Forelimb muscle (tissue), 1 donor: ENCODE measurements at places on chromosomes 6 and 20.

GRCh38 chr20:47985092-47985850, 200.0 kb upstream of the SULF2 start:
- no peak for DNase-seq

GRCh38 chr20:38543014-38543906, 37.7 kb upstream of the ADIG start:
- DNase-seq: no peak

- no peak for DNase-seq
Observed at GRCh38 chr6:70415247-70415646, 1.9 kb downstream of the FAM135A start.

DNA sequence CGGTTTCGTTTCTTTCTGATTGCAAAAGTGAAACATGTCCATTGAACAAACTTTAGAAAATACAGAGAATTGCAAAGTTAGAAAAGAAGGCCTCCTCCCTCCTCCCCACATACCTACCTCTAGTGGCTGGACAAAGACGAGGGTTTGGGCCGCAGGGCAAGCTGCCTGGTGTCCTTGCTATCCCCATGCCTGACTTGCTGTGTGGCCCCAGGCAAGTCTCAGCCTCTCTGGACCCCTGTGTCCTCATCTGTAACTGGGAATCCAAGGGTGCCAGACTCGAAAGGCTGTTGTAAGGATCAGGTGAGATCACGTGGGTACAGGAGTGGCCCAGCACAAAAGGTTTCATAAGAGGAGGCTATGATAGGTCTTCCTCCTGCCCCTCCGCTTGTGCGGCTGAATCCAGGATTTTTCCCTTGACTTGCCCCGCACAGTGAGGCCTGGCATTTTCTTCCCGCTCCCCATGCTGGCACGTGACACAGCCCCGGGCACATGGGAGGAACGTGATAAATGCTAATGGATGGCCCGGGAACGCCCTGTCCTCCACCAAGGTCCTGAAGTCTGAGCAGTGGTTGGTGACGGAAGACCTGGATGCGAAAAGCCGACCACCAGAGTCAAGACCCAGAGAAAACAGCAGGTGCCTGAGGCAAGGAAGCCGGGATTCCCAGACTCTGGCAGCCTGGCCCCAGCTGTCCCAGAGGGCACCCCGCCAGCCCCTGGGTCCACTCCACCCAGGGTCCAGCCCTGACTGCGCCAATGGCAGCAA, 55.8 kb downstream of the UBE2V1 start:
- DNase-seq: no peak

- no peak for DNase-seq
Observed at GRCh38 chr6:93785694-93786030, 366.3 kb upstream of the EPHA7 start.

- no peak for DNase-seq
Observed at GRCh38 chr6:158648682-158649131, 1.1 kb upstream of the SYTL3 start.

DNA sequence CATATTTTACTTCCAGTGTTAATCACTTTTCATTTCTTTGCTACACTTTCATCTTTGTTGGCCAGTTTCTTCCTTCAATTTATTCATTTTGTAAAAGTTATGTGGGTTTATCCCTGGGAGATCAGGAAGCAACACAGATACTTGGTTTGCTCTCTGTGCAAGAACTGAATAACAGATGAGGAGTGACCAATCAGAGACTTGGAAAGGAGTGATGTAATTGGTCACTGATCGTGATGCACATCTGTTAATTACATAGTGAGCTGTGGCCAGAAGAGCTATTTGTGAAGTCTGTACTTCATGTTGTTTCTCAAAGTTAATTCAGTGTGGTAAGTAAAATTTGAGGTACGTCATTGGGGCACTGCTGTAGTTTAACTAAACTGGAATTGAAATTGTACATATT, 21.3 kb downstream of the ANKRD6 start:
- no peak for DNase-seq

DNA sequence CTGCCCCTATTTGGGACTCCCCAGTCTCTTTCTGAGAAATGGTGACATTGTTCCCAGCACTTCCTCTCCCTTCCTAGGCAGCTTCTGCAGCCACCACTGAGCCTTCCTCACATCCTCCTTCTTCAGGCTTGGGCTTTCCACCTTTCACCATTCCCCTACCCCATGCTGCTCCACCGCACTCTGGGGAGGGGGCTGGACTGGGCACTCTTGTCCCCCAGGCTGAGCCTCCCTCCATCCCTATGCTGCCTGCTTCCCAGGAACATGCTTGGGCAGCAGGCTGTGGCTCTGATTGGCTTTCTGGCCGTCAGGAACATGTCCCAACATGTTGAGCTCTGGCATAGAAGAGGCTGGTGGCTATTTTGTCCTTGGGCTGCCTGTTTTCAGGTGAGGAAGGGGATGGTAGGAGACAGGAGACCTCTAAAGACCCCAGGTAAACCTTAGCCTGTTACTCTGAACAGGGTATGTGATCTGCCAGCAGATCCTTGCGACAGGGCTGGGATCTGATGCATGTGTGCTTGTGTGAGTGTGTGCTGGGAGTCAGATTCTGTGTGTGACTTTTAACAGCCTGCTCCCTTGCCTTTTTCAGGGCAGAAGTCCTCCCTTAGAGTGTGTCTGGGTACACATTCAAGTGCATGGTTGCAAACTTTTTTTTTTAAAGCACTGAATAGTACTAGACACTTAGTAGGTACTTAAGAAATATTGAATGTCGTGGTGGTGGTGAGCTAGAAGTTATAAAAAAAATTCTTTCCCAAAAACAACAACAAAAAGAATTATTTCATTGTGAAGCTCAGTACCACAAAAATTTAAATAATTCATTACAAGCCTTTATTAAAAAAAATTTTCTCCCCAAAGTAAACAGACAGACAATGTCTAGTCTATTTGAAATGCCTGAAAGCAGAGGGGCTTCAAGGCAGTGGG, 2.1 kb upstream of the CDKN1A start:
- DNase-seq: no peak

DNA sequence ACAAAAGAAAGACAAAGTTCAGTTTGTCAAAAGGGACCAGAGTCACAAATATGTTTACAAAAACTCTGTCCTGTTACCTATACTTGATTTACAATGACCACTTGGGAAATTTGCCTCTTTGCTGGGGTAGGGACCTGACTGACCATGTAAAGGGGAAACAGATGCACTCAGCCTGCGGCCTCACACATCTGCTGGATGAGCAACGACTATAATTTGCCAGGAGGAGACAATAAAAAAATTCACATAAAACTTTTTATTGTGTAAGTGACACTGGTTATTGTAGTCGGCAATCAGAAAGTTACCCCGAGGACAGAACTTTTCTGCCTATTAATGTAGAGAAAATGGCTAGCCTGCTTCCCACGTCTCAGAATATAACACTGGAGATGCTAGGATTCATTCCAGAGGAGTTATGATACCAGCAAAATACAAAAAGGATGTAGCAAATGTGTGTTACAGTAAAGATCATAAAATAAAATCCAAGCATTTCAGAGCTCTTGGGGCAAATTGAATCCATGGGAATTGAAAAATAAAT, 415.4 kb upstream of the SPTLC3 start:
- DNase-seq: no peak

GRCh38 chr20:57212534-57213276, 53.7 kb downstream of the BMP7 start:
- DNase-seq: peak; percentile 71

DNA sequence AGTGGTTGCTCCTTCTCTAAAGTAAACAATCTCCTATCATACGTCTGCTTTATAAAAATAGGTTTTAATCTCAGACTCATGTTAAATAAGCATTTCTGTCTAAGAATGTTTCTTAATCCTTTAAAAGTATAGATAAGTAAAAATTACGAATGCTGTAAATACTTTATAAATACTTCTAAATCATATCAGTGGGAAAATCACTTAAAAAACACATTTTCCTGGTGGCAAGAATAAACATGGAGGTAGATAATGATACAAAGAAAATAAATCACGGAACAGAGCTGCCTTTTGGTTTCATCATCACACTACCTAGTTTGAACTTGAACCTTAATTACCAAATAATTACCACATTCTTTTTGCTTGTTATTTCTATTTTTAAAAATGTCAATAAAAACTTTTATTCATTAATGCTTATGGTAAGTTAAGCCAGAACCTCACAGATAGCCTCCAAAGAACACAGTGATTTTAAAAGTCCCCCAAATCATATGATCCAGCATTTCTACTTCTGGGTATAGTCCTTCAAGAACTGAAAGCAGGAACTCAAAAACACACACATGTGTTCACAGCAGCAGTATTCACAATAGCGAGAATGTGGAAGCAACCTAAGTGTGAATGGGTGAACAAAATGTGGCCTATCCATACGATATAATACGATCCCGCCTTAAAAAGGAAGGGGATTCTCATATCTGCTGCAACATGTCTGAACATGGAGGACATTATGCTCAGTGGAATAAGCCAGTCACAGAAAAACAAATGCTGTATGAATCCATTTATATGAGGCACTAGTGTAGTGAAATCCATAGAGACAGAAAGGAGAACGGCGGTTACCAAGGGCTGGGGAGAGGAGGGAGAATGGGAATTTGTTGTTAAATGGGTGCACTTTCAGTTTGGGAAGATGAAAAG, 72.4 kb downstream of the SLC22A23 start:
- no peak for DNase-seq

DNA sequence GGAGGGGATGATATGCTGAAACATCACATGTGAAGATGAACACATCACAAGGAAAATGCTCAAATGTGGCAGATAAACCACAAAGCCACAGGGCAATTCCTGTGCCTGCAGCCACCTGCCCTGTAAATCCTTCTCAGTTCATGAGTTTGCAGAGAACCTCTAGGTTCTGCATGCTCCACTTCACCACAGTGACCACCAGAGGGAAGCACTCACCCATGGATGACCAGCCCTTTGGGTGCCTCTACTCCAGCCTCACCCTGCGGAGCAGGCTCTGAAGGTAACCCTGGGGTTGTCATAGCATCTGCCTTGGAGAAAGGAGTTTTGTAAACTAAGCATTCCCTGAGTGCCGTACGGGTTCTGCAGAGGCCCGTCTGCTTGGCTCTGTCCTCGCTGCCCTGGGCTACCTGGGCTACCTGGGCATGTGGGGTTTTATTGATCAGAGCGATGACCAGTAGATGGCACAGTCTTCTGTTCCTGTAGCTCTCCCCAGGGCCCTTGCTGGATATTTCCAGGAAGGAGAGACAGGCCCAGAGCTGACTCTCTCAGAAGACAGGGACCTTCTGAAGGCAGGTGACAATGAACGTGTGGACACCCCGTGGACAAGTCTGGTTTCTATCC, 31.7 kb upstream of the CST1 start:
- DNase-seq: no peak

GRCh38 chr6:168129292-168130167, 50.5 kb upstream of the FRMD1 start:
- DNase-seq: no peak

DNA sequence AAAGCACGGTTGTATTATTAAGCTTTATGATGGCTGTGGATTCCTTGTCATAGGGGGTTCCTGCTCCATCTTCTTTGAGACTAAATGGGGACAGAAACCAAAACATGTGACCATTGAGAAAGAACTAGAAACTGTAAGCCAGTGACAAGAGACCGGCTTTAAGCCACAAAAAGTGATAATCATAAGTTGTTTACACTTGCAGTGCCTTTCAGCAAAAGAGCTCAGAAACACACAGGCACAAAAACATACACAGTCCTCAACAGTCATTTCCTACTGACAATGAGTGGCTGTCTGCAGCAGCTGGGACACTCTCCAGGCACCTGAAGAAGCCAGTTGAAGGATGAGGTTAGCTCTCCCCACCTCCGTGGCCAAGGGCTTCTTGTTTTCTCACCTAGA, 20.0 kb upstream of the UBE2J1 start:
- no peak for DNase-seq

- no peak for DNase-seq
Observed at GRCh38 chr6:23036406-23036983, 467.1 kb downstream of the HDGFL1 start.

- no peak for DNase-seq
Observed at GRCh38 chr6:42604150-42604549, 40.3 kb downstream of the UBR2 start.

DNA sequence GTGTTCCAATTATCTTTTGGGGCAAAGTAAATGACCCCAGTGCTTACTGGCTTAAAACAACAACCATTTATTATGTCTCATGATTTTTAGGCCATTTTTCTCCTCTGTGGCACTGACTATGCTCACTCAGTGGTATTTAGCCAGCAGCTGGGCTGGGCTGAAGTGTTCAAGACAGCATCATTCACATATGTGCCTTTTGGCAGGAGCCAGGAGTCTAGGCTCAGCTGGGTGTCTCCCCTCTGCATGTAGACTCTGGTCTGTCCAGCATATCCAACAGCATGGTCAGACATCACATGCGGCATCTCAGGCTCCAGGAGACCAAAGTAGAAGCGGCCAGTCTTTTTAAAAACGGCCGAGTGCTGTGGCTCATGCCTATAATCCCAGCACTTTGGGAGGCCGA, 120.3 kb upstream of the TOP1 start:
- DNase-seq: no peak

DNA sequence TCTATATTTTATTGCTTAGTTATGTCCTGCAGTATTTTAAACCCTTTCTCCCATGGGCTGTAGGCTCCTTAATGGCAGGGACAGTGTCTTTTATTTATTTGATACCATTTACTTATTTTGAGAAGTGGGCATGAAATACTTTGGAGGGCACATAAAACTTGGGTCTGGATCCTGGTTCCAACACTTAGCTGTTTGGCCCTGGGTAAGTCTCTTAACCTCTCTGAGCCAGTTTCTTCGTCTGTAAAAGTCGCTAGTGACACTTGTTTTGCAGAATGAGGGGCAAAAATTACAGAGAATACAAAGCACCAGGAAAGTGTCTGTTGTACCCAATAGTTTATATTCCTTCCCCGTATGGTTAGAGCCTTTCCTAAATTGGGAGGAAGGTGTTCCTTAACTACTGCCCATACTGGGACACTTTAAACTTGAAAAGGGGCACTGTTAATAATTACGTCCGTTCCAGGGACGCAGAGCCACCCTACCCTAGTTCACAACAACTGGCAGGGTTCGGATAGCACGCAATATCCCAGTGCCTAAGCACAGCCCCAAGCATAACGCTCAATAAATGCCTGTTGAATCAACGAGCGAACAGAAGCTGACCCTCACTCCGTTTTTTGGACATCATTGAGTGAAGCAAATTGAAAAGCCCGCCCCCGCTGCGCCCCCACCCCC, 6.0 kb upstream of the ARMC12 start:
- DNase-seq: no peak

- no peak for DNase-seq
Observed at GRCh38 chr20:17446171-17446570, 85.0 kb downstream of the BFSP1 start.

- DNase-seq: no peak
Observed at GRCh38 chr20:46204594-46205186, 86.6 kb downstream of the CD40 start.

DNA sequence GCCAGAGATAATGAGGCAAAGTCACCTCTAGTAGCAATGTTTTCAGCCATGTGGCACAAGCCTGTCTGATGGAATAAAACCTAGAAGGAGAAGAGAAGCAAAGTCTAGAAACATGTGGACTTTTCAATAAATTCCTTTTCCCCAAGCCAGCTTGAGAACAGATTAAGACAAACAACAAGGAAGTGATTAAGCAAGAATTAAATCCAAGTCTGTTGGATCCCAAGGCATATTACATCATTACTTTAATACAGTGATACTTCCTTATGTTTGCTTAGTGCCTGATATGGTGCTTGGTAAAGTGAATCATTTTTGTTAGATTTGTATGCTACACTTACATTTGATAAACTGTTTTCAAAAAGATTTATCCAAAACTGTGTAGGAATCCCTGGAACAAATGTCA, 260.3 kb upstream of the FAM83B start:
- no peak for DNase-seq
